Memory B cell (primary cell): ENCODE measurements at places on chromosomes 16 and 17.
A peak's percentile ranks its signal among the peaks of the same experiment; 100 is the strongest.

DNA sequence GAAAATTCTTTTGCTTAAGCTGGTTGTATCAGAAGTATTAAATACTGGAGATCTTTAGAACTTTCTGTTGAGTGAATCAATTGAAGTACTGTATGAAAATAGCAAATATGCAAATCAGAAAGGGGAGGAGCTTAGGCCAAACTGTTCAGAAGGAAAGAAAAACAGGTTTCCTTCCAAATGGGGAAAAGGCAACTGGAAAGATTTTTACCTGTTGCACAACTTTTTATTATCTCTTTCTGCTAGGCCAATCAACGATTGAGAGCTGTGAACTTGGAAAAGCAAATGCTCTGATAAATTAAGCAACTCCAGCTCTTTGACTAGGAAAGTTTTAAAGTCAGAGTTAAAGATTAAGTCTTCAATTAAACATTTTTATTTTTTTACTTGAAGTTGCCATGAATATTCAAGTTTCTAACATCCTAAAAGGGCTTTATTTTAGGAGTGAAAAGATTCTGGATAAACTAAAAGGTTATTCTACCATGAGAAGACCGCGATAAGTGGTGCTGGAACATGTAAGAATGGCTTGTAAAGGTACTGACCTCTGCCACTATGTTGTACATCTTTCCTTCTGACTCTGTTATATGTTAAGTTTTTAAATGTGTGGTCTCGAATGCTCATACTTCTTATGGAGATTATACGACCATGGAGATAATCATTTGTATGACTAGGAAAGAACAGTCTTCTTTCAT lies 16.5 kb downstream of the DCUN1D3 start:
- no peak overlapping the region for H3K4me3 ChIP-seq
- H3K27me3 ChIP-seq, result no peaks in the 10 kb centered on the region
- H3K27ac ChIP-seq, result no peak overlapping the region
- DNase-seq, result no peak
- peaks cover 5% of the 10 kb centered on the region for H3K4me1 ChIP-seq

DNA sequence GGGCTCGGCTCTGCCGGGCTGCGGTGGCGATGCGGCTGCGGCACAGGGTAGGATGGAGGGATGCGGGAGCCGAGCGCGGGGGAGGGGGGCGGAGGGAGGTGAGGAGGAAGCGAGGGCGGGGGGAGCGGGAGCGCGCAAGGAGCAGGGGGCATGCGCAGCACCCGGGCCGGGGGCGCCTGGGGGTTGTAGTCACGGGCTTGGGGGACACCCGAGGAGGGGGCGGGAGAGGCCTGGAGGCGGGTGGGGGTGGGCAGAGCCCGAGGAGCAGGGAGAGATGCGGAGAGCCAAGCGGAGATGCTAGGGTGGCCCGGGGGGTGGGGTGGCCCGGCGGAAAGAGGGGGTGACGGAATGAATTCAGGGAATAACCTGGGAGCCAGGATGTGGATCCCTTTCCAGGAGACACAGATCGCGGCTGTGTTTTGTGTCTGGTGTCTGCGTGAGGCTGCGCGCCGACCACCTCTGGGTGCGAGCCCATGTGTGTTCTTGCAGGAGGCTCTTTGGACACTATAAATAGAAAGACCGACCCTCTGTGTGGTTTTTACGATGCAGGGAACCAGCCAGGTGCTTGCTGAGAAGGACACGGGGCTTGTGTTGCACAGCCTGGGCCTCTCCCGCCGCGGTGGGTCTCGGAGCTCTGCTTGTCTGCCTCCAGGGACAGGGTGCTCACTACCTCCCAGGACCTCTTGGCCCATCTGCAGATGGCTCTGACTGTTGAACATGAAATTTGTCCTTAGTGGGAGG lies at the start of gene STX1B:
STX1B (minus strand) TSS at position 54 of the 741 bp plus-strand sequence. CDS start 242 bp downstream, outside the sequence.
- peaks cover 11% of the 10 kb centered on the region for H3K4me1 ChIP-seq
- peak within 1 kb of the TSS; percentile 30 for H3K4me3 ChIP-seq
- no peak for DNase-seq
- H3K27me3 ChIP-seq, result peaks cover 29% of the 10 kb centered on the region
- no peak within 1 kb of the TSS for H3K27ac ChIP-seq

GRCh38 chr17:73803964-73804435 lies 159.8 kb upstream of the SDK2 start:
- H3K4me3 ChIP-seq, result no peak overlapping the region
- H3K27me3 ChIP-seq, result peaks cover 22% of the 10 kb centered on the region
- DNase-seq, result no peak
- H3K27ac ChIP-seq, result no peak overlapping the region

- H3K27ac ChIP-seq, result no peak overlapping the region
- peaks cover 21% of the 10 kb centered on the region for H3K36me3 ChIP-seq
- no peak overlapping the region for H3K4me3 ChIP-seq
- no peaks in the 10 kb centered on the region for H3K4me1 ChIP-seq
- H3K27me3 ChIP-seq, result no peaks in the 10 kb centered on the region
- DNase-seq, result no peak
Measured at GRCh38 chr17:7894866-7895265, 6.3 kb downstream of the CHD3 start.

DNA sequence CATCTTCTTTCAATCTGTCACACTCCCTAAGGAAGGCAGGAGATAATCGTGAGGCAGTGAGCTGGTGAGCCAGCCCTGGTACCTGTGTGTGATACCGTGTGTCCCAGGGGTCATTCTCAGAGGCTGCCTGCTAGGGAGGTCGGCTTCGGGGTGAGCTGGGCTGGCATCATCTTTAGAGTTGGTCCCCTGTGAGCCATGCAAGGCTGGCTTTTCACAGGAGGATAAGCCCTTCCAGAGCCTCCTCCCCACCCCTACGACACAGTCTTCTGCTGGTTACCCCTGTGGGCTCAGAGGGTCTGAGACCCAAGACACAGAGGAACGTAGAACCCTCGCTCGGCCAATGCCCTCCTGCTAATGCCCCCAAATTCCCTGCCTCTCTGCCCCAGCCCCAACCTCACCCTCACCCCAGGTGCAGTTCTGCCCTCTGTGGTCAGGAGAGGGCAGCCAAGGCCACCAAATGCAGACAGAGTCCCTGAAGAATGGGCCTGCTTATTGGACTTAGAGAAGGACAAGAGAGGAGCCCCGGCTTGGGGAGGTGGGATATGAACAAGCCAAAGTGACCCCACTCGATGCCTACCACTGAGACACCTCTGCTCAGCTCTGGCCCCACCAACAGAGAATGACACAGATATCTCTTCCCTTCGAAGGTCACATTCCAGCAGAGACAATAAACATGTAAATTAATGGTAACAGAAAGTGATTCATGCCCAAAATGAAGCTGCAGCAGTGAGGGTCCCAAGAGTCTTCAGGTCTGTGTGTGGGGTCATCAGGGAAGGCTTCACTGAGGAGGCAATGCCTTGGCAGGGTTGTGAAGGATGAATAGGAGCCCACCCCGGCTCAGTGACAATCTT lies 80.8 kb upstream of the CCL1 start:
- no peaks in the 10 kb centered on the region for H3K36me3 ChIP-seq
- peaks cover 21% of the 10 kb centered on the region for H3K27me3 ChIP-seq
- H3K27ac ChIP-seq, result no peak overlapping the region

DNA sequence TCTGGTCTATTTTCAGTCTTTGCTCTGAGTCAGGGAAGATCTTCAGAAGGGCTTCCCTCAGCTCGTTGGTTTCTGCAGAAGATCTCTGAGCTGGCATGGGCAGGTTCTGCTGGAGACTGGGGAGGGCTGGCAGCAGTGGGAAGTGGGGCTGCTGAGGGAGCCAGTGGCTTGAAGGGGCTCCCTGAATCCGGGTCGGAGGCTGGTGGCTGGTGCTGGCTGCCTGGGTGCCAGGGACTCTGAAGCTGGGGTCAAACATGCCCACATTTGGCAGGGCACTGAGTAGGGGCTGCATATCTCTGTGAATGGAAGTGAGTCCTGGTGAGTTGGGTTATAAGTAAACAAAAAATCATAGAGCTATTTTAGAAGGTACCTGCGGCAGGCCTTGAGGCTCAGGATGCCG lies 67.0 kb downstream of the N4BP1 start:
- H3K4me1 ChIP-seq, result peaks cover 9% of the 10 kb centered on the region
- DNase-seq, result no peak
- no peaks in the 10 kb centered on the region for H3K27me3 ChIP-seq
- H3K4me3 ChIP-seq, result no peak overlapping the region
- peaks cover 28% of the 10 kb centered on the region for H3K36me3 ChIP-seq
